Stimulated activated CD4-positive, alpha-beta T cell treated with anti-CD3 and anti-CD28 coated beads, Interleukin-1b, Interleukin-23, amount 100 ng/mL, for 1 hour (primary cell): ENCODE measurements at places on chromosomes 5 and 9.

- DNase-seq, result no peak
These were observed 141.2 kb downstream of the ACER2 start for GRCh38 chr9:19550009-19550408.

GRCh38 chr5:73215891-73216610, 43.1 kb downstream of the TMEM174 start:
- DNase-seq, result peak; percentile 35

DNA sequence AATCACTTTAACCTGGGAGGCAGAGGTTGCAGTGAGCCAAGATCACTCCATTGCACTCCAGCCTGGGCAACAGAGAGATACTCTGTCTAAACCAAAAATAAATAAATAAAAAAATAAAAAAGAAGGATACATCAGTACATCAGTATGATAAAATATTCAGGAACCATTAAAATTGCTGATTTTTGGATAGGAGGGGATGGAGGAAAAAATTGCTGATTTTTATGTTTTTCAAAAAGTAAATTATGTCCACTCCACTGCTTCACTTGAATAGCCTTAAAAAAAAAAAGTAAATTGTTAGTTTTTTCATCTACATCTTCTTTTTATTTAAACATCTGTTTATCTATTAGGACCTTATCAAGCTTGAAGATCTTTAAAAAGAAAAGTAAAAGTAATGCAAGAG, 7.4 kb upstream of the GAPVD1 start:
- DNase-seq, result no peak

- no peak for DNase-seq
These were observed 77.4 kb downstream of the SLIT3 start for GRCh38 chr5:169223595-169223953.

- no peak for DNase-seq
These were observed 9.1 kb upstream of the ZBTB34 start for GRCh38 chr9:126851286-126851880.

GRCh38 chr9:75039801-75040200, 11.7 kb upstream of the CARNMT1 start:
- no peak for DNase-seq

- no peak for DNase-seq
These were observed 186.1 kb downstream of the SMC2 start for GRCh38 chr9:104280178-104280560.
